CD4-positive, alpha-beta T cell treated with Interleukin-2 at 100 ng/mL for 4 hours (primary cell): ENCODE measurements at places on chromosomes 3 and 15.

DNA sequence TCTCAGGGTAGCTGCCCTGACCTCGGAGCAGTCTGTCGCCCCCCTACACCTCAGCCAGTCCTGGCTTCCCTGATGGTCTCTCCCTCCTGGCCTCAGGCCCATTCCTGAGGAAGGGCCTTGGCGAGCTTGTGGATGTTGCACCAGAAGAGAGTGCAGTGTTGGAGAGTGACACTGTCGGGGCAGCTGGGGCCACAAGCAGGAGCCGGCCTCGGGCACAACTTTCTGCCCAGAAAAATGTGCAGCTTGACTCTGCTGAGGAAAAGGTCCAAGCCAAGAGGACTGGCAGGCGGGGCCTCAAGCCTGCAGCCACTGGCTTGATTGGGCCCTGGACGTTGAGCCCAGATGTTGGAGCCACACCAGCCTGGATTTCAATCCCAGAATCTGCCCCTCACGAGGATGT is 12.8 kb downstream of the HEMK1 start:
- no peak for DNase-seq

GRCh38 chr3:184756151-184757021 is 44.5 kb upstream of the MAGEF1 start:
- DNase-seq, result no peak

- no peak for DNase-seq
Measured at GRCh38 chr15:48940508-48940907, 23.2 kb downstream of the SHC4 start.

DNA sequence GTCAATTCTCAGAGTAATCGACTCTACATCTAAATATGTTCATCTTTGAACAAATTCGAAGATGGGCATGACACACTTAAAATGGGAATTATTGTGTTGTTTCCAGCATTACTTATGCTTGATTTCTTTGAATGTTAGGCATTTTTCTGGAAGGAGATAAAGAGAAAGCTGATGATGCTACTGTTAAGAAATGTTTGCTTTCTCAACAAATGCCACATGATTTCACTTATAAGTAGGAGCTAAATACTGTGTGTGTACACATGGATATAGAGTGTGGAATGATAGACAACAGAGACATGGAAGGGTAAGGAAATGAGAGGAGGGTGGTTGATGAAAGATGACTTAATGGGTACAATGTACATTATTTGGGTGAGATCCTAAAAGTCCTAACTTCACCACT is 400.9 kb downstream of the TBL1XR1 start:
- DNase-seq, result no peak

DNA sequence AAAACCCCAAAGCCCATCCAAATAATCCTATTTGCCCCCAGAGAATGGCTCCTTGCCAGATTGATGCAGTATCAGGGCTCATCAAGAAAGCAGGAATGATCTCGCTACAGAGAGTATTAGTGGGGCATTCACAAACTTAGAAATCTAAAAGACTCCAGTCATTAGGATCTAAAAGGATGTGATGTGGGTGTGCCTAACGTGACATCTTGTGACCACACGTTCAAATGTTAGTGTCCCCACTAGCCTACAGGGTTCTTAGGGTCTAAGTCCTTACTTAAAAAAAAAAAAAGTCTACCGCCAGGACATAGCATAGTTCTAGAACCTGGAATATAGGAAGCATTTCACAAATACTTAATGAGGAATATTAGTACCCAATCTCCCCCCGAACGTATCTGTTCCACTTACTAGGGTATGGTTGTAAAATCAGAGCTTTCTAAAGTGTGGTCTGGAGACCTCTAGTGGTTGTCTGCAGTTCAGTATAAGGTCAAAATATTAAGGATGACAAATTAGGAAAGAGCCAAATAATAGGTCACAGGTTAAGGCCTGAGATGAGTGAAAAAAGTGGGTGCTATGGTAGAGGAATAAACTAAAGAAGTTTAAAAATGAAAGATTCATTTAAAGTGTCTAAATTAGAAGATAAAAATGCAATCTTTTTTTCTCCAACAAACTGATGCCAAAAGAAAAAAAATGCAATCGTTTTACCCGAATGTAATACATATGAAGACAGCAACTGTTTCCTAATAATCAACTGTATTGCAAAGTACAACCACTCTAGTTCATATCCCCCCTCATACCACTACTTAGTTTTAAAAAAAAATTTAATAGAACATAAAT is 4.2 kb upstream of the CHRM5 start:
- DNase-seq, result no peak

GRCh38 chr15:70643783-70644125 is 119.6 kb downstream of the UACA start:
- DNase-seq, result no peak

GRCh38 chr3:66270701-66271100 is 49.9 kb downstream of the SLC25A26 start:
- DNase-seq, result no peak

GRCh38 chr3:158333736-158334135 is 223.8 kb downstream of the RSRC1 start:
- DNase-seq, result no peak

DNA sequence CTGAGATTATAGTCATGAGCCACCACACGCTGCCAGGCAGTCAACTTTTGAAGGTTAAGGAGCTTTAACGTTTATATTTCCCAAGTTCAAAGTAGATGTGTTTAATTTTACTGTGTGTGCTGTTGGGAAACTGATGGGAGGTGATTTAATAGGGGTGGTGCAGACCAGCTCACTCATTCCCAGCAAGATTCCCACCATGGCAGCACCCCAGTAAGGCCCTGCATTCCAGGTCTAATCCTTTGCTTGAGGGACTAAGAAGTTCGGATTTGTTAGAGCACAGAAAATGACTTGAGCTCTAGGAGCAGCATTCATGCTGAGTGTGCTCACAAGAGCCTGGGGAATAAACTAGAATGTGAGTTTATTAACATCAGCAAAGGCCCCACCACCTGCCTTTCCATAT is 25.2 kb downstream of the TSEN2 start:
- DNase-seq, result no peak

- DNase-seq, result no peak
Measured at GRCh38 chr3:25469558-25469957, 41.5 kb downstream of the RARB start.

- no peak for DNase-seq
Measured at GRCh38 chr3:113275929-113276750, 64.8 kb downstream of the BOC start.

DNA sequence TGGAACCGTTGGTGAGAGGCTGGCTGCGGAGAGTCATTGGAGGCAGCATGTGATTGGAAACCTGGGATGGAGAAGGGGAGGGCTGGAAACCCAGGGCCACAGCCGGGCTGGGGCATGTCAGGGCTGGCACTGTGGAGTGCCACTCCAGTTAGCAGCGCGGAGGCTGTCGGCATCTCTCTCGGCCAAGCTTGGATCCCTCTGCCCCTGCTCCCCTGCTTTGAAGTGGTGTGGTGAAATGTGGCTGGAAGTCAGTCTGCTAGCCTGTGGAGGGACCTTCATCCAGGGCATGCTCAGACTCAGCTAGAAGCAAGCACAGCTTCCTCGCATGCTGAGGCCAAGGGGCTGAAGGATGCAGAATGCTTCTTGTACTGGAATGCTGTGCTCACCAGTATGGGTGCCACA is 13.5 kb downstream of the SLCO3A1 start:
- DNase-seq, result no peak
